ENCODE measurements at places on chromosomes 1 and 21.

GRCh38 chr1:154857022-154857421 lies 13.1 kb downstream of the KCNN3 start:
- no peak for DNase-seq
- H3K4me1 ChIP-seq, result peaks cover 41% of the 10 kb centered on the region
- no peak overlapping the region for H3K4me3 ChIP-seq
- peak overlapping the region; percentile 3 for H3K27ac ChIP-seq

- H3K4me3 ChIP-seq, result no peak overlapping the region
- no peaks in the 10 kb centered on the region for H3K27me3 ChIP-seq
- no peak overlapping the region for H3K27ac ChIP-seq
These were observed 14.6 kb upstream of the CAMSAP2 start for GRCh38 chr1:200724064-200724463.

GRCh38 chr1:227893300-227893948 lies 54.3 kb downstream of the WNT9A start:
- H3K27ac ChIP-seq, result no peak overlapping the region
- peaks cover 4% of the 10 kb centered on the region for H3K4me1 ChIP-seq
- H3K4me3 ChIP-seq, result no peak overlapping the region
- peak; percentile 0 for DNase-seq
- H3K27me3 ChIP-seq, result no peaks in the 10 kb centered on the region

GRCh38 chr1:15578921-15579682 lies 5.7 kb downstream of the AGMAT start:
- H3K36me3 ChIP-seq, result peaks cover 16% of the 10 kb centered on the region
- H3K4me1 ChIP-seq, result peaks cover 46% of the 10 kb centered on the region
- peak overlapping the region; percentile 16 for H3K4me3 ChIP-seq
- peak overlapping the region; percentile 84 for H3K27ac ChIP-seq
- DNase-seq, result no peak

GRCh38 chr1:94819945-94820746 lies at the start of gene SLC44A3:
TSS of gene SLC44A3 (plus strand) at chr1:94820357. CDS start at chr1:94820452, 95 bp downstream.
- H3K36me3 ChIP-seq, result no peaks in the 10 kb centered on the region
- no peak within 1 kb of the TSS for H3K27ac ChIP-seq
- H3K4me1 ChIP-seq, result no peaks in the 10 kb centered on the region
- H3K27me3 ChIP-seq, result peaks cover 33% of the 10 kb centered on the region

GRCh38 chr21:46402421-46402820 lies 56.3 kb upstream of the DIP2A start:
- H3K27me3 ChIP-seq, result no peaks in the 10 kb centered on the region
- H3K36me3 ChIP-seq, result peaks cover 46% of the 10 kb centered on the region
- no peak overlapping the region for H3K4me3 ChIP-seq
- DNase-seq, result no peak
- no peak overlapping the region for H3K27ac ChIP-seq
- no peaks in the 10 kb centered on the region for H3K4me1 ChIP-seq

GRCh38 chr1:119040489-119040888 lies 52.3 kb upstream of the TBX15 start:
- no peak overlapping the region for H3K4me3 ChIP-seq
- no peak for DNase-seq
- no peaks in the 10 kb centered on the region for H3K4me1 ChIP-seq
- H3K27ac ChIP-seq, result no peak overlapping the region
- no peaks in the 10 kb centered on the region for H3K27me3 ChIP-seq
- H3K36me3 ChIP-seq, result peaks cover 63% of the 10 kb centered on the region
